ENCODE measurements at places on chromosomes 12 and 14.

- no peak for DNase-seq
These were observed 256.5 kb upstream of the KRR1 start for GRCh38 chr12:75767957-75768356.

- DNase-seq = no peak
These were observed 33.5 kb downstream of the CFL2 start for GRCh38 chr14:34680806-34681479.

- peak; percentile 31 for DNase-seq
These were observed 174.7 kb upstream of the HIF1A start for GRCh38 chr14:61520576-61520975.

GRCh38 chr14:83994020-83994419, 1535.9 kb upstream of the FLRT2 start:
- DNase-seq = no peak

GRCh38 chr14:106530423-106531107, 1004.2 kb downstream of the TMEM121 start:
- no peak for DNase-seq

DNA sequence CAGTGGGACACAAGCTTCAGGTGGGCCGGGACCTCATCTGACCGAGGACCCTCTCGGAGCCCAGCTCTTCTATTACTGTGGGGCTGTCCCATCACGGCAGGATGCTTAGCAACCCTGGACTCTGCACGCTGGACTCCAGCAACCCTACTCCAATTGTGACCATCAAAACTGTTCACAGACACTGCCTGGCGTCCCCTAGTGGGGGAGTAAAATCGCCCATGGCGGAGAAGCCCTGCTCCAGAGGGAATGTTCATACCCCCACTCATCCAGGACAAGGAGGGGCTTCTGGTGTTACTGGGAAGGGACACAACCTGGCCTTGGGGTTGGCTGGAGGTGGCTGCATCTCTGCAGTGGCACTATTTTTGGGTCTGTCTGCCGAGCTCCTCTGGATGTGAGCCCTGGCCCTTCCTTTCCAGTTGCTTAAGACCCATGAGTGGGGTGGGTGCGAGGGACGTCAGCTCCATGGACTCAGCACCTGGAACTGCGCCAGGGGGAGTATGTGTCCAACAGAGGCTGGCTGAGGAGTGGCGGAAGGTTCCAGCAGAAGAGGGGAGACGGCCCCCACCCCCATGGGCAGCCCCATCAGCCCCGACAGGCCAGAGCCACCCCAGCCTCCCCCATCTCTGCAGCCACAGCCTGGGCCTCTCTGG, 103.8 kb downstream of the RFLNA start:
- DNase-seq = no peak

DNA sequence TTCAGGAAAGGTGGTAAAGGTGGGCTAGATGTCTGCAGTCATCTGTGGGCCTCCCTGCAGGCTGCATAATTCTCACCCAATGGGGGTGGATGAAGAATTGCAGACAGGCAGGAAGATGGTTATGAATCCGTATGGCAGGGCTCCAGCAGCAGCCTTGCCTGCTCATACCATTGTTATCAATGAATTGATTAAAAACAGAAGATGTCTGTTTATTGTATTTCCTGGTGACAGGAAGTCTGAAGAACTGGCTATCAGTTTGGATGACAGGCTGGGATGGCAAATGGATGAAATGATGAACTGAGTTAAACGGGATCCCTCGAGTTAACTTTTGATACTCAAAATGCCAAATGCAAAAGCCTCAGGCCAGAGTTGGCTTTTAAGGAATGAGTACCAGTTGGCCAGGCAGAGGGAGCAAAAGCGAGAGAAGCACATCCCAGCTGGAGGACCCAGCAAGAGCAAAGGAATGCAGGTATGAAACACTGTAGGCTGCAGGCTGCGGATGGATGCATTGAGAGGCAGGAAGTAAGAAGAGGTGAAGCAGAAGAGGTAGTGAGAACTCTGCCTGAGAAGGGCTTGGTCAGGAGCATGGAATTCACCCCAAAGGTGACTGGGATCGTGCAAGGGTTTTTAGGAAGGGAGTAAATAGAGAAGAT, 550.0 kb upstream of the TBX3 start:
- no peak for DNase-seq

GRCh38 chr12:82803201-82803600, 116.5 kb downstream of the TMTC2 start:
- no peak for DNase-seq

DNA sequence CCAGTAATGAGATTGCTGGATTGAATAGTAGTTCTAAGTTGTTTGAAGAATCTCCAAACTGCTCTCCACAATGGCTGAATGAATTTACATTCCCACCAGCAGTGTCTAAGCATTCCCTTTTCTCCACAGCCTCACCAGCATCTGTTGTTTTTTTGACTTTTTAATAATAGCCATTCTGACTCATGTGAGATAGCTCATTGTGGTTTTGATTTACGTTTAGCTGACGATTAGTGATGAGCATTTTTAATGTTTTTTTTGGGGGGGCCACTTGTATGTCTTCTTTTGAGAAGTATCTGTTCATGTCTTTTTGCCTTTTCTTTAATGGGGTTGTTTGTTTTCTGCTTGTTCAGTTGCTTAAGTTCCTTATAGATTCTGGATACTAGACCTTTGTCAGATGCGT, 8.1 kb upstream of the SLC15A5 start:
- DNase-seq = peak; percentile 23

DNA sequence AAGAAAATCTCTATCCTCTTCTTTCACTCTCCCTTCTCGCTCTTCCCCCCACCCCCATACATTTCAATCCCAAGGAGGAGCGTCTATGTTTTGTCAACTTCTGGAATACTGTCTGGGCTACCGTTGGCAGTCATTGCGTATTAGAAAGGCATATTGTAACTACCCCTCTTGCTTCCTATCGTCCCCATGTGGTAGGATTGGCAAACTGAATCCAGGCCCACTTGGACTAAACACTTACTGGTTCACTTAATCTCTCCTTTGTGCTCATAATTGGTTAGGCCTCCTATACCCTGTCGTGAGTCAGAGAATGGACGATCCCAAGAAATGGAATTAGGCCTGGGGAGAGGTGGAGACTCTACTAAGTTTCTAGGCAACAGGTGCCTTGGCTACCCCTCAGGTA, 68.8 kb upstream of the SLC8A3 start:
- no peak for DNase-seq

GRCh38 chr12:120388691-120389481, 19.9 kb upstream of the MSI1 start:
- DNase-seq = no peak

- no peak for DNase-seq
These were observed 73.2 kb downstream of the RIMBP2 start for GRCh38 chr12:130642856-130643255.

DNA sequence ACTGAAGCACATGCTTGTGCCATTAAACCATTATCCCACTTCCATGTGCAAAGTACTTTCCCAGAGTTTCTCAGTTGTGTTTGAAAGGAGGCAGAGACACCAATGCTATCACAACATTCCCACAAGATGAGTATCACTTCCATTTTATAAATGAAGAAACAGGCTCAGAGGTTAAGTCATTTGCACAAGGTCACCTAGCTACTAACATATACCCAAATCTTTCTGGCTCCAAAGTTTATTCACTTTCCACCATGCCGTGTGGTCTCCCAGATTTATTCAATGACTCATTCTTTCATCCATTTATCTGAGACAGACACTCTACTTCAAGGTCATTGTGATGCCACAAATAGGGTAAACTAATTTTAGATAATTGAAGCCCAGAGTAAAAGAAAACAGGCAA, 9.4 kb downstream of the ART4 start:
- no peak for DNase-seq

- DNase-seq = peak; percentile 100
These were observed 49.1 kb downstream of the NCOR2 start for GRCh38 chr12:124518051-124518932.

DNA sequence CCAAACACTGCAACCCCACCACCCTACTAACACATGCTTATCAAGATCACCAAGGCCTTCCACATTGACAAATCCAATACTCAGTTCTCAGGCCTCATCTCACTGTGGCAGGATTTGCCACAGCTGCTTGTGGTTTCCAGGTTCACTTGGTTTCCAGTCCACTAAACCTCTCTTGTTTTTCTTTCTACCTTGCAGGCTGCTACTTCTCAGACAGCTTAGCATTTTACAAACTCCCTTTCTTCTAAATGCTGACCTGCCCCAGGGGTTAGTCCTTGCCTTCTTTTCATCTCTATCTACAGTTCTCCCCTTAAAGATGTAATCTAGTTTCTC, 84.1 kb downstream of the BCAT1 start:
- DNase-seq = no peak

- no peak for DNase-seq
These were observed 63.0 kb upstream of the HMGA2 start for GRCh38 chr12:65761301-65761700.

DNA sequence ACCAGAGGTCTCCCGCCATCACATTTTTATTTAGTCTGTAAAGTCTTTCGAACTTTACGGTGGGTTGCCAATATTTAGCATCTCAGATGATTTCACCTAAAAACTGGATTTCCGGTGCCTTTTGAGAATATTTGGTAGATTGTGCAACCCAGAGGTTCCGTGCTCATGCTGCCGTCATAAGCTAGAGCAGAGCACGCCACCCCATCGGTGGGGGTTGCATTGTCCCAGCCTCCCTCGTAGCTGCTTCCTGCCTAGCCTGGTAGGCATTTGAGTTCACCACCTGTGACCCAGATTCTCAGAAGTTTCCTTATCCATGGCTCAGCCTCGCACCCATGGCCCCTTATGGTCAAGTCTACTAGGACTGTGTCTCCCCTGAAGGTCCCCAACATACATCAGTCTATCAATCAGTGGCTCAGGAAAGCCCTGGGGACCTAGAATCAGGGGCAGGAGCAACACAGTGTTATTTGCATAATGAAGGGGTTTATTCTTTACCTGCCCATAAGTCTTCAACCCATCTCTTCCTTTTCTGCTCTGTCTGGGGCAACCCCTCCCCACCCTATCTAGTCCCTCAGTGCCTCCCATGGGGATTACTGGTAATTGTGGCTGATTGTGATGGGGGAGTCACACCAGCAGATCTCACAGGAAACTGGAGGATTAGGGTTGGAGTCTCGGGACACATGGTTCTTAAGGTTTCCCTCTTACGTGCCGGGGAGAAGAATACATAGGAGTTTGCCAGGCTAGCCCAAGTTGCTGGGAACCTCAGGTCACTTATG, 152.3 kb downstream of the PHETA1 start:
- DNase-seq = no peak

GRCh38 chr12:51082561-51083125, 753 bp downstream of the CSRNP2 start:
- peak; percentile 43 for DNase-seq

GRCh38 chr14:37559386-37559785, 35.7 kb downstream of the FOXA1 start:
- peak; percentile 25 for DNase-seq

- no peak for DNase-seq
These were observed 29.8 kb upstream of the RAP1B start for GRCh38 chr12:68580911-68581310.

DNA sequence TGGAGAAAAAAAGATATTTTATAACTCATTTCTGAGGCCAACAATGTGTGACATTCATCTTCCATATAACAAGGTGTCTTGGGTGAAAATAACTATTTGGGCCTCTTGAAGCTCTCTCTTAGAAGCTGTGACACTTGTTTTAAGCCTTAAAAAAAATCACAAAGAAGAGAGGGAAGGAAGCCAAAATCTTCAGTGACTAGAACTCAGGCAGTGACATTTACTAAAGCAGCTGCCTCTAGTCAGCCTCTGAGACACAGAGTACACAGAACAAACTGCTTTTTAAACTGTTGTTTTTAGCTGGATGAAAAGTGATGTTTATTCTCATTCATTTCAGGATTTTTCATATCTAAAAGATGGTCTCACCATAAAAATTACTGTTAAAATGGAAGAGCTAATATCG, 793.6 kb downstream of the GALC start:
- DNase-seq = no peak

GRCh38 chr12:69639400-69640016, 28.8 kb upstream of the LRRC10 start:
- DNase-seq = peak; percentile 79

- no peak for DNase-seq
These were observed 187.7 kb upstream of the TMTC1 start for GRCh38 chr12:29971446-29971845.

GRCh38 chr12:93003531-93004239, 74.6 kb upstream of the EEA1 start:
- no peak for DNase-seq

DNA sequence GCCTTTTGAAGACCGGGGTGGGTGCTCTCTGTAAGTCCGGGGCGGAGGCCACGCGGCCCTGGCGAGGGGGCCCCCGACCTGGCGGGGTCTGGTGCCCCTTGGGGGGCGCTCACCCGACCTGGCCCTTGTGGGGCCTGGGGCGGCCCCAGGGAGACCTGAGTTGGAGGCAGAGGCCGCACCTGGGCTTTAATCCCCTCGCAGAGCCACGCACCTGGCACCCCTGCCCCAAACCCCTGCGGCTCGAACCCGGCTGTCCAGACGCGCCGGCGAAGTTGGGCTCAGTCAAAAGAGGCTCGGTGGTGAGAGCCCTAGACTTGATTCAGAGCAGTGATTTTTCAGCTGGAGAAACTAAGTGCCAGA, 267 bp downstream of the CFAP251 start:
- DNase-seq = no peak

GRCh38 chr12:69828897-69829296, 3.9 kb downstream of the MYRFL start:
- DNase-seq = no peak

DNA sequence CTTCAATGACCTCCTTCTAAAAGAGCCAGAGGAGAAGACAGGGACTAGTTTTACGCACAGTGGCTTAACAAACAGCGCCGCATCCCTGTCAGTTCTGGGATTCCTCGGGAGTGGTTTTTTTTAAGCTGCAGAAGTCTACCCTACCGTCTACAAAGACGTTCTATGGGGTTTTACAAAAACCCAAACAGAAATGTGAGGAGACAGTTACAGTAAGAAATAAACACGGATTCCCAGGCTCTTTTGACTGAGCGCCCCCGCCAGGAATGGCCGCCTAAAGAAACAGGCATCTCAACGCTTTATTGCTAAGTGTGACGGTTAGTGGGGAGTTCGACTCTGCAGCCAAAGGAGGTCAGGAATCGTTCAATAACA, 484 bp downstream of the ALKBH1 start:
- peak; percentile 51 for DNase-seq

- peak; percentile 60 for DNase-seq
These were observed 343.7 kb upstream of the FKBP4 start for GRCh38 chr12:2451025-2451424.

DNA sequence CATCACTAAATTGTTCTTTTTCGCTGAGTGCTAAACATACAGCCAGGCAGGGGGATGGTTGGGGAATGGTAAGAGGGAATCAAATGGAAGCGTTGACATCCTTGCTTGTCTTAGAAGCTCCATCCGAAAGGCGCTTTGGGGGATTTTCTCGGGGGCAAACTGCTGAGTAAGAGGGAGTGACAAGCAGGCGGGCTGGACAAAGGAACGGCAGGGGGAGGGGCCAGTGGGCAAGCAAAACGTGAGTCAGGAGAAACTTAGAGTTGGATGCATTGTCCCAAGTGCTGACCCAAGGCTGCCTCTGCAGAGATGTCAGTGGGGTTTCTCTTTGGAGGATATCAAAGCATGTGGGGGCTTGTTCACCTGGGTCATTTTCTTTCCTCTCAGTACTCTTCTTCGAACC, 480.5 kb downstream of the VRK1 start:
- no peak for DNase-seq

- peak; percentile 16 for DNase-seq
These were observed 131.7 kb downstream of the TMTC2 start for GRCh38 chr12:82818271-82819035.
